ENCODE measurements at places on chromosomes 4 and X.

GRCh38 chr4:39274503-39274902 lies 91.7 kb downstream of the RFC1 start:
- DNase-seq = no peak

DNA sequence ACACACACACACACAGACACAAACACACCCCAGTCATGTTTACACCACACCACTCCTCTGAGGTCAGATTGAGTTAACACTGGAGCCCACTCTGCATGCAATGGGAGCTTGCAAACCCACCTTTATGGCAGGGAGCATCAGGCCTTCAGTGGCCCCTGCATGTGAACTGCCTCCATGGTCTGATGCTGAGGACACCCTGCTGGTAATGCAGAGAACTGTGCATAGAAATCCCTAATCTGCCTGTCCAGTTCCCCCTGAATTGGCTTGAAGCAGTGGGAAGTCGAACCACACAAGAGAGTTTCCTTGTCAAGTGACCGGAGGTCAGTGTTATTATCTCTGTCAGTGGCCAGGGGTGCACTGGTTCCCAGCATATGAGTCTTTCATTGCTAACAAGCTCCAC lies 59.8 kb downstream of the ANOS1 start:
- DNase-seq = no peak

DNA sequence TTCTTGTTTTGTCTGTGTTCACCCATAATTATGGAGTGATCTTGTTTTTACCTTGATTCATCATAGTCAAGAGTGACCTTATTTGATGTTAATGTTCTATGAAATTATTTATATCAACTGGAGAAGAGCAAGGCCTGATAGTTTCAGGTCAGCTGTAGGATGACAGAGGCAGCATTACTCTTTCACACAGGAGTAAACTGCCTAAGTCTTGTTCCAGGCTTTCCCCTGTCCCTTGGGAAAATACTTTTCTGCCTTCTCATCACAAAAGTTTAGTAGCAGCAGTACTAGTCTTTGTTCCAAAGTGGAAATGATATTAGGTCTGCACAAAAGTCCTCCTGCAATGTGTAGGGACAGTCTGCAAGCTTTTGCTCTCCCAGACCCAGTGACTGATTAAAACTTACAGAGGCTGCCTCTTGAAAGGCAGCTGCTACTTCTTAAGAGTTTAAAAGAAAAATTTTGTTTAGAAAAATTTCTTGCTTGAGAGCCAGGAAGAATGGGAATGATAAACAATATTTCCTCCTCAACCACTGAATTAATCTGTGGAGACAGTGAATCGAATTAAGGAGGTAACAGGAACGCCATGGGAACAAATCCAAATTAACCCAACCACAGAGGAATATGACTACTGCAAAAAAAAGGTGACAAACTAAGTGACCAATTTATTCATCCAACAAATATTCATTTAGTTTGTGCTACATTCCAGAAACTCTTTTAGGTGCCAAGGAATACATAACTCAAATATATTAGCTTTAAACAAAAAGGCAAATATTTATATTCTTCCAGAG lies 991.4 kb upstream of the PABPC4L start:
- no peak for DNase-seq

GRCh38 chr4:57424232-57424897 lies 314.2 kb upstream of the IGFBP7 start:
- DNase-seq = no peak

- no peak for DNase-seq
These were observed 42.9 kb downstream of the EVC start for GRCh38 chr4:5753766-5754528.

DNA sequence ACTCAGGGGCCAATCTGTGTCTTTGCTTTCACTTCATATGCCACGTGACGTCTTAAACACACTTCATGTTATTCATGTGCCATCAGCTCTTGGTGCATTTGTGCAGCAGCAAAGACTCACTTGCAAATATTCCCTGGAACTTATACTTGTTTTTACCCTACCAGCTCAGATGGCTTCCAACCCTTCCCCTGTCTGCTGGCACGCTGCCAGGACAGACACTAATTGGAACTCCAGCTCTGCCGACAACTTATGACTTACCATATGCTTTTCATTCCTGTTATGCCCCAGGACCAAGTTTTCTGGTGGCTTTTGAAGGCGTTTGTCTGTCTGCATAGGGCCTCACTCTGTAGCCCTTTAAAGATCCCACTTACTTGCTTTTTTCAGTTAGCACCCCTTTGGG lies 261.7 kb upstream of the GNPDA2 start:
- DNase-seq = no peak

DNA sequence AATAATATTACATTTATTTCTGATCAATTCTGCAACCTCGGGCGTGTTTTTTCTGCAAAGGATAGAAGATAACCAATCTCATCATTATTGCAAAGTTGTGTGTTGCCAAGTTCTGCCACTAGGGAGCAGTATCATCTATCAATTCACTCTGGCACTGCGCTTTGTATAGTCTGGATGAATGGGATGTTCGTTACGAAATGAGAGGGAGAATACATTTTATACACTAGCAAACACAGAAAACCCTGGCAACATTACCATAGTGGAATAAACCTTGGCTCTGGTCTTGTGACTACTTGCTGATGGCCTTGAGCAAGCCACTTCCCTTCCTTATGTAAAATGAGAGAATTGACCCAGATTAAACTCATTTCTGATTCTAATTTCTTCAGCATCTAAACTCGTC lies 97.5 kb upstream of the ZNF518B start:
- no peak for DNase-seq

- DNase-seq = no peak
These were observed 15.0 kb downstream of the ABLIM2 start for GRCh38 chr4:8143392-8144140.

- DNase-seq = no peak
These were observed 141.6 kb downstream of the HS3ST1 start for GRCh38 chr4:11287055-11287454.

DNA sequence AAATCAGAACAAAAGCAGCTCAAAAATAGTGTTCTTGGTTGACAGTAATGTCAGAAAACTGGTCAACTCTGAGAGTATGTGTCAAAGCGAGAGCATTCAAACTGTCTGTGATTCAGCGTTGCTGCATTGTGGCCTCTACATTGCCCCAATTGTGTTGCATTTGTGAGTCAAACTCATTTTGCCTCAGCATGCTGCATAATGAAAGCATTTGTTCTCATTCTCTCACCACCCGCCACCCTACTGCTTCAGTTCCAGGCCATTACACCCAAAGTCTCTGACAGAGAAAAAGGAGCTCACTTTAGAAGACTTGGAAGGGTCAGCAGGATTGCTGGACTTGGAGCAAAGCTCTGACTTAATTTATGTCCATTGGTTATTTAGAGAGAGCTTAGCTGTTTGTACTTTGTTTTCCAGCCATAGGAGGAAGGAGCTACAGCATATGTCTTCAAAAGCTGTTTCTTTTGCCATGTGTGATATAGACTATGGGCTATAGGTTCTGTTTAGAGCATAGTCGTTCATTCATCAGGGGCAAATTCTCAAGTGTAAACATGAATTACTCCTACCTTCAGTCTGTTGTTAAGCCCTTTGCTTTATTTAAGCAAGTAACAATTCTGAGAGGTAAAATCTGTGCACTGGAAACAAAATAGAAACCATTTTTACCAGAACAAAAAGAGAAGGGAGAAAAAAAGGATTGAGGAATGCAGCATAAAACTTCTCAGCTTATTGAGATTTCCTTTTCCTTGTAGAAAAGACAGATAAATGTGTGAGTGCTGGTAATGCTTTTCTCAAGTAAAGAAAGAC lies 153.4 kb upstream of the ANK2 start:
- DNase-seq = no peak

DNA sequence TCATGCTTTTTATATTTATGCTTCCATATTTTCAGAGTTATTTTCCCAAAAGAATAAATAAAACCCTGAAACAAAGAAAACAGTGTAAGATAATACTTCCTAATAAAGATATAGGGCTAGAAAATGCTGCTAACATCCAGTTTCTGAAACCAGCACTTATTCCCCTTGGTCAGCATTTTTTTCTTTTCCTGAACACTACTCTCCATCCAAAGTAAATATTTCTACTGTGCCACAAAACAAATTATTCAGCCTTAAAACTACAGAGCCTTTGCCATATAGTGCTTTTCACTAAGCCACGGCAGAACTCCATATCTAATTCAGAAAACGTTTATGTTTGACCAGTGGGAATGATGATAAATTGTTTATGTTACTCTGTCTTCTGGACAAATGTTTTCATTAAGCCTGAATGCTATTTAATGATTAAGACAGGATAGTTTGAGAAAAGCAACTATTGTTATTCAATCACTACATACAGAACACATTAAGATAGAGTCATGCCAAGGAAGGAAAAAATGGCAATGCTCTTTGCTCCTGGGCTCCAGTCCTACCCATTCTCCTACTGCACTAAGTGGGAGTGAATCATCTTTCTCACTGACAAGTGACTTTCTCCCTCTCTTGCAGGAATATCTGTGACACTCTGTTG lies 723.9 kb downstream of the FAT4 start:
- DNase-seq = no peak

GRCh38 chr4:87856816-87857215 lies 24.0 kb downstream of the MEPE start:
- DNase-seq = no peak

DNA sequence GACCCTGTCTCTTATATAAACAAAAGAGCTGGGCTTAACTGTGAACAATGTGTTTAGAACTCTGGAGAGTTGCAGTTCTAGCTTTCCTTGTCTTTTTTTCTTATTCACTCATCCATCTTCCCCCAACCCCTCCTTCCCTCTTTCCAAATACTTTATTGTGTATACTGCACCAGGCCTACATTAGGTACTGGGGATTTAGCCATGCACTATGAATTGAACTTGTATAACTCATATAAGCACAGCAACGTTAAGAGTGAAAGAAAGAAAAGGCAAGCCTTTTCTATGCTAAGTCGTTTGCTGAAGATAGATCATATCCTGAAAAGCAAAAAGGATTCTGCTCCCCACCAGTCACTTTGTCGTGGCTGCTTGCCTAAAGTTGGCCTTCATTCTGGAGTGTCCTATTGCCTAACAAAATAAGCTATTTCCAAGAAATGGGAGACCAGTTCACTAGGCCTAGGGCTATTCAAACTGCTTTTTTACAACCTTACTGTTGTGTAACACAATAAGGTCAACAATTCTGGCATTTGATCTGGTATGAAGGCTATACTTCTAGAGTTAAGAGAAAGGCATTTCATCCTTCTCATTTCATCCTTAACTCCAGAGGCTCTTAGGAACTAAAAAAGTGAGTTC lies 32.2 kb downstream of the CCNI start:
- no peak for DNase-seq

DNA sequence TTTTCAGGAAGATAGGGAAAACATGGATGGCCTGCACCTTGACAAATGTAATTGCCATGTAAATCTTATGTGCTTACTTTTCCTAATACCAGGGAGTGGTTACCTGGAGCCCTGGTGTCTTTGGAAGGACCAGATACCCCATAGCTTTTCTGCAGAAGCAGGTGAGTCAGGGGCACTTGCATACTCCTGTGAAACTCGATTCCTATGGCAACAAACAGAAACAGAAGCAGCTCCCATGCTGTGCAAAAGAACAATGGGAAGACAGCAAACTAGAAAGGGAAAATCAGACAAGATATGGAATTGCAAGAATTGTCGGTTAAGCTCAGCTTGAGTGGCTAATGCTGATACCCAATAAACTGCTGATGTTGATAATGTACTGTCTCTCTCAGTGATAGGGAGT lies 117.4 kb upstream of the AFF2 start:
- no peak for DNase-seq

DNA sequence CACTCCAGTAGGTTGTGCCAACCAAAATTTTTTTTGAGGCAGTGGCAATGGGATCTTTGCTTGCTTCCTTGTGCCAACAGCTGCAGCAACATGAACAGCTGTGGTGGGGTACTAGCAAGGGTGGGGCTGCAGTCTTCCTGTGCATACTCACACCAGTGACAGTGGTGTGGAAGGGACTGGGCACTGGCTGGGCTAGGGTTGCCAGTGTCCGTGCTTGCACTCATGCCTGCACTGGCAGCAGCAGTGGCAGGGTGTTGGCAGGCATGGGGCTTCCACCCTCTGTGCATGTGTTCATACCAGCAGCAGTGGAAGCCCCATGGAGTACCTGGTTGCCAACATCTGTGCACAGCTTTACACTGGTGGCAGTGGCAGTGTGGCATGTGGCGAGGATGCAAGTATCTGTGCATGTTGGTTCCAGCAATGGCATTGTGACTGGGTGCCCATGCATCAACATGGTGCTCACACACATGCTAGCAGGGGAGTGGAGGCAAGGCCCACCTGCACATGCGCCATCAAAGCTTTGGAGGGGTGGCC lies 1312.6 kb downstream of the PCDH18 start:
- DNase-seq = no peak

DNA sequence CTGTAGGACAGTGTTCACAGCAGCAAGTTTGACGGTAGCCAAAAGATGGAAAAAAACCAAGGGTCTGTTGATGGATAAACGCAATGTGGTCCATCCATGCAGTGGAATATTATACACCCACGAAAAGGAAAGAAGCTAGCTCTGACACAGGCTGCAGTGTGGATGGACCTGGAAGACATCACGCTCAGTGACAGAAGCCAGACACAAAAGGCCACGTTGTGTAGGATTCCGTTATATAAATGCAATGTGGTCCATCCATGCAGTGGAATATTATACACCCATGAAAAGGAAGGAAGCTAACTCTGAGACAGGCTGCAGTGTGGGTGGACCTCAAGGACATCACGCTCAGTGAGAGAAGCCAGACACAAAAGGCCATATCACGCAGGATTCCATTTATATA lies 105.5 kb upstream of the SHOX start:
- no peak for DNase-seq

DNA sequence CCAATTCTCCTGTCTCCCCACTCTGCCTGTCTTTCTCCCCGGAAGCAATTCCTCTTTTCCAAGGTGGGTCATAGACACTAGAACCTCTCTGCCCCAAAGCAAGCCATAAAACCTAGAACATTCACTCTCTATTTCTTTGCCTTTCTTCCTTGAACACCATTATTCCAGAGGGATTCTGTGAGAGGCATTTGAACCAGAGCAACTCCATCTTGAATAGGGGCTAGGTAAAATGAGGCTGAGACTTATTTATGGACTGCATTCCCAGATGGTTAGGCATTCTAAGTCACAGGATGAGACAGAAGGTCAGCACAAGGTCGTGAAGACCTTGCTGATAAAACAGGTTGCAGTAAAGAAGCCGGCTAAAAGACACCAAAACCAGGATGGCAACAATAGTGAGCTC lies 13.7 kb upstream of the GPAT3 start:
- DNase-seq = no peak

- no peak for DNase-seq
These were observed 48.3 kb downstream of the PDK3 start for GRCh38 chrX:24513416-24513815.

DNA sequence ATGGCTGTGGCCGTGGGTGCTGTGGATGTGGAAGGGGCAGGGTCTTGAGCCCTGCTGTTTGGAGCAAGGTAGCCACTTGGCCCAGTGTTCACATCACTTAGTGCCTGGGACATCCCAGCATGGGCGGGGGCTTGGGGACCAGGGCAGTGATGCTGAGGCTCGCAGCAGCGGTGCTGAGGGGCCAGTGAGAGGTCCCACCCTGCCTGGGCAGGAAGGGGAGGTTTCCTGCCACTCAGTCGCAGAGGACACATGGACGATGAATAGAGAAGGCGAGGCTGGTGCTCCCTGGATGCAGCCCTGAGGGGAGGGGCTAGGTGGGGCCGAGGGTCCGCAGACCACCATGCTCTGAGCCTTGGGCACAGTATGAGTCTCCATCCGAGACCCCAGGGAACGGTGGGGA lies 25.7 kb downstream of the DOK7 start:
- DNase-seq = no peak

All from activated effector memory CD4-positive, alpha-beta T cell treated with Interleukin-2 at 50 U/mL for 16 hours (primary cell).